Muscle of arm (tissue), 14 donors: ENCODE measurements at places on chromosomes 6 and 20. TPM values are rescaled to one million over a fixed set of nuclear protein-coding genes. Genes with fewer than 3 reads are reported as not detected.

PLN gene
- polyA plus RNA-seq = 4.8 TPM

MAS1 gene
- polyA plus RNA-seq = 0.40 TPM

PTPRT gene
- polyA plus RNA-seq = 0.33 TPM

DDX27 gene
- polyA plus RNA-seq = 30.4 TPM

MLIP gene
- 75.2 TPM for polyA plus RNA-seq

GRCh38 chr20:62642666-62643520 is 590 bp downstream of the SLCO4A1 start:
- DNase-seq = no peak

DNA sequence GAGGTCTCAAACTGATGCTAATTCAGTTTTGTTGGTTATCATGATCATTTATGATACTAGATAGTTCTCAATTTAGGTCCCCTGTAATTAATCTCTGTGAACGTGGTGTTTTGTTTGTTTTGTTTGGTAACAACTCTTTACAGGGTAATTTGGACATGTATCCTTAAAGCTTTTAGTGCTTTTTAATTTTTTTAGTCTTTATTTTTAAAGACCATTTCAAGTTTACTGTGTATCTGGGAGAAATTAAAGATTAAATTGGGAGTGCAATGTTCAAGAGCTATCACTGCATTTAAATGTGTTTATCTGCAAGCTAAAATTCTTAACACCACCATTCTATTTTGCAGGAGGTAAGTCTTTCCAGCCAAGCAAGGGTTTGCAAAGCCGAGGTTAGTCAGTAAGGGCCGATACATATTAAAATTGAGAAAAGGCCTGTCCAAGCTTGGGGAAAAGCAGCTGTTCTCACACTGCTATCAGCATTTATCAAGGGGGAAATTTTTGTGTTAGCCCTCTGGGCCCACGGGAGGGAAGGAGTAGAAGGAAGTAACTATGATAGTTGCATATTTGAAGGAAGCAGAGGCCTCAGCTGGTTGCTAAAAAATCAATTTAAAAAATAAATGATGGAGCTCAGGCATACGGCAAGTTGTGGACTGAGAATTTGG is 59.3 kb upstream of the ZNF217 start:
- DNase-seq = no peak

- no peak for DNase-seq
These were observed 39.6 kb upstream of the BLCAP start for GRCh38 chr20:37567331-37567665.

- DNase-seq = no peak
These were observed 30.8 kb upstream of the APMAP start for GRCh38 chr20:25023356-25023755.

GRCh38 chr6:85594197-85594930 is 706 bp upstream of the SNX14 start:
- no peak for DNase-seq

- no peak for DNase-seq
These were observed 33.7 kb upstream of the PLEKHG1 start for GRCh38 chr6:150565945-150566344.
